ENCODE measurements at places on chromosomes 2 and 18. TPM values are rescaled to one million over a fixed set of nuclear protein-coding genes. Genes with fewer than 3 reads are reported as not detected.
A peak's percentile ranks its signal among the peaks of the same experiment; 100 is the strongest.

FABP1 gene
- total RNA-seq: not detected

NGEF gene
- total RNA-seq: 9.3 TPM

DNA sequence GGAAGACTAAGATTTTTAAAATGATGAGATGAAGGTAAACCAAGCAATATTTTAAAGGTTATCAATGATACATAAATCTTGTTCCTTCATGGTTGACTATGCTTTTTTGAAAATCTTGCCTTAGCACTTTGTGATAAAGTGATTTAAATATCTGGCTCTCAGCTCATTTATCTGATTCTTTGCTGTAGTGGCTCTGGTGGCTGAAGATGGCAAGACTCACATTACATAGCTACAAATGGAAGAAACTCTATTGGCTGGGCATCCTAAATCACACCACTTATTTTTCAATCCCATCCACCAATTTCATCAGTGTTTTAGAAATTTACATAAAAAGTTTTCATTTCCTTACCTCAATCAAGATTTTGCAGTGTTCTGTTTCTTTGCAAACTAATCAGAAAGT is 16.6 kb upstream of the APCDD1 start:
- DNase-seq: no peak
- H3K36me3 ChIP-seq: no peaks in the 10 kb centered on the region
- H3K27me3 ChIP-seq: peaks cover 3% of the 10 kb centered on the region

DNA sequence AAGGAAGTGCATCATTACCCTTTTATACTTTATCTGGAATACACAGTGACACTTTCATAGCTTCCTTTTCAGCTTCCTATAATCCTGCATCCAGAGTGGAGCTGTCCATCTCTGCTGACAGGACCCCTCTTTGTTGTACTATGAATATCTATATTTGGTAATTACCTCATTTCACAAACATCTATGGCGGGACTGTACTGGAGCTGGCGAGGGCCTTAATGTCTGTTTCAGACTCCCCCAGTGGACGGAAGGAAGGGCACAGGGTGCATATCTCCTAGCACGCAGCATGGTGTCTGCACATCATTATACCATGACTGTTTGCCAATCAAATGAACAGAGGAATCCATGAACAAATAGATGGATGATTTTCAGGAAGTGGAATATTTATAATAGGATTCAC is 142.3 kb downstream of the SOX11 start:
- H3K4me1 ChIP-seq: no peaks in the 10 kb centered on the region
- H3K27me3 ChIP-seq: no peaks in the 10 kb centered on the region
- no peak for DNase-seq

DNA sequence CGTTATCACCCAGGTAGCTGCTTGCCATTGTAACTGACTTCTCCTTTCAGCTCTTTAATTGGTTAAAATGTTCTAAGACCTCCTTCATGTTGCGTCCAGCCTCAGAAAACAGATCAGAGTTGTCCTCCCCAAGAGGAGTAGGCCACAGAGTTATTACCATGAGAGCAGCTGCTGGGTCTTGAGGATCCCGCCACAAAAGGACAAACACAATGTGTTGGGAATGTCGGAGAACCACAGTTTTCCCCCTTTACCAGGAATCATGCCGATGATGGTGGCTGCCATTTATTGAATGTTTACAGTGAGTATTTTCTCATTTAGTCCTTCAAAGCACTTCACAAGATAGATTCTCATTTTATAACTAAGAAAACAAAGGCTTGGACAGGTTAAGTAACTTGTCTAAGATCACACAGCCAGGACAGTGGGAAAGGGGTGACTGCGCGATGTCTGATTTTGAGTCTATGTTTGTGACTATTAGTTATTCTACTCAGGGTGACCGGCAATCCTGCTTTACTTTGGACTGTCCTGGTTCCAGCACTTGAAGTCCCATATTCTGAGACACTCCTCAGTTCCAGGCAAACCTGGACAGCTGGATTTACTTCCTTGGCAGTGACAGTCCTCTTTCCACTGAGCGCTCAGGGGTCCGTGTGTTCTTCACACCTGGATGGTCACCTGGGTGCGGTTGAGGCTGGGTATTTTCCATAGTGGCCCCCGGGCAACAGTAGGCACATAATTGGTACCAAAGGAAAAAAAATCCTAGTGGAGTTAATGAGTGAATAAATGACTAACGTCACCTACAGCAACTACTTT is 93.6 kb downstream of the LIPG start:
- peak overlapping the region; percentile 69 for H3K27ac ChIP-seq
- no peaks in the 10 kb centered on the region for H3K27me3 ChIP-seq
- H3K4me1 ChIP-seq: peaks cover 13% of the 10 kb centered on the region
- no peaks in the 10 kb centered on the region for H3K36me3 ChIP-seq
- no peak overlapping the region for H3K4me3 ChIP-seq
- DNase-seq: no peak

DNA sequence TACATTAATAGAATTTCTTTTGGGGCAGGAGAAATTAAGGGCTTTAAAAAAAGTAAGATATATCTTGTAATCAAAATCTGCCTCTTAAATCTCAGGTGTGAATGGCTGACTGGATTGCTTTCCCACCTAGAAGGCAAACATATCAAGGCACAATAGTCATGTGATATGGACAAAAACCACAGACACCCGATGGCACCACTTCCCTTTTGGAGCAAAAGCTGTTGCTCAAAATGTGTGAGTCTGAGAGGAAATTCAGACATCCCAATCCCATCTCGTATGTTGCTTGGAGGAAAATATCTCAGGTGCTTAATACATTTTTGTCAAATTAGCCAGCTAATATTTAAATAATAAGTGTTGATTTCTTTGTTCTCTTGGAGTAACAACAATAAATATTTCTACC is 120.7 kb downstream of the KCNF1 start:
- no peak for DNase-seq
- no peaks in the 10 kb centered on the region for H3K4me1 ChIP-seq
- no peak overlapping the region for H3K4me3 ChIP-seq
- no peak overlapping the region for H3K27ac ChIP-seq
- H3K36me3 ChIP-seq: no peaks in the 10 kb centered on the region

All from SJSA1 (cell line).